GM19239 (cell line): ENCODE measurements at places on chromosomes 3 and 15.

DNA sequence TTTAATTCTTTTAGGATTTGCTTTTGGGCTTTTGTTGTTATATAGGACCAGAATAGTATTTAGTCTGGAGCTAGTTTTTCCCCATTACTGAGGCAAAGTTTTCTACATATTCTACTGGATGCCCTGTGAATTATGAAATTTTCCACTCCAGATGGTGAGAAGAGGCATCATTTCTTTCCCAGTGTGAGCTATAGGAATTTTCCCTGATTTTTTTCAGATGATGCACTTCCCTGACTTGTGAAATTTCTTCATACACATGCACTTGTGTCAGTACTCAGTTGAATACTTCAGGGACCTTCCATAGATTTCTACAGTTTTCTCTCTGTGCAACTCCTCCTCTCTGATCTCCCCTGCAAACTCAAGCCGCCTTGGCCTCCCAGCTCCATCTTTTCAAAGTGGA is 73.7 kb upstream of the SLCO2A1 start:
- no peak for DNase-seq

DNA sequence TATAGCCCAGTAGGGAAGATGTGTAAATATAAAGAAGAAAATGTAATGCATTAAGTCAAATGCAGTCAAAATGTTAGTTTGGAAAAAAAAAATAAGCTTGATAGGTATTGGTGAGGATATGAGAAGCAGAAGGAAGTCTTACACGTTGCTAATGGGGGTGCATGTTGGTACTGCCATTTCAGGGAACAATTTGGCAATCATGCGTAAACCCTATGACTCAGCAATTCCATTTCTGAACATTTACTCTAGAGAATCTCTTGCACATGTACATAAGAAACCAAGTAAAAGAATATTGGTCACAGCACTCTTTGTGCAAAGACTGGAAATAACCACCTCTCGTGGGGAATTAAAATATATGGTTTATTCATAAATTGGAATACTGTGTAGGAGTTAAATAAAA is 35.5 kb upstream of the TIMP4 start:
- DNase-seq = no peak

GRCh38 chr15:101242160-101242998 is 9.5 kb downstream of the CHSY1 start:
- peak; percentile 63 for DNase-seq

GRCh38 chr15:25616471-25616870 is 177.6 kb upstream of the UBE3A start:
- no peak for DNase-seq

DNA sequence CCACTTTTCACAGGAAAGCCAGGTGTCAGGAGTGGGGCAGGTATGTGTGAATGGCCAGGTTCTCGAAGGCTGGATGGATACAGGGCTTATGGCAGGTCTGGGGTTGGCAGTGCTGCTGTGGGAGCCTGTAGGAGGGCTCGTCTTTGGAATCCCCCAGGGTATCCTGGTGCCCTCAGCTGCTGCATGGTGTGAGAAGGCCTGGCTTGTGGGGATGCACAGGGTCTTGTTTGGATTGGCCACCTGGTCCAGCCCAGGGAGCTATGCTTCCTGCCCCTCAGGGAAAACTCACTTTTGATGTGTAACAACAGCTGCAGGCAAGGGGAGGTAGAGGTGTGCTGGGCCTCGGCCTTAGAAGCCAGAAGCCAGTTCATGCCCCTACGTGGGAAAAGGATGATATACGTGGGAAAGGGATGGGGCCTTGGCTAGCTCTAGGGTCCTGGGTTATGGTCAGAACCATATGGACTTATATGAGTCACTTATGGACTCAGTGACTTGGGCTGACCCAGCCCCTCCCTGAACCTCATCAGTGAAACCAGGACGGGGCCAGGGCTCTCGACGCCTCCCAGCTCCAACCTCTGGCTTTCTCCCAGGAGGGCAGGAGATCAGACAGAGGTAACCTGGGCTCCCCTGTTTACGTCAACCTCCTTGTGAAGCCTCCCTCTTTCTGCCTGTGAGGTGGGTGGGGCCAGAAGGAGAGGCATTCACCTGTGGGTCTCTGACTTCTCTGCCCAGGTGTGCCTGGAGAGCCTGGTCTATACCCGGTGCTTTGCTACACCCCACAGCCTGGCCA is 37.8 kb upstream of the CSPG4 start:
- no peak for DNase-seq

GRCh38 chr15:95327183-95327525 is 1003.3 kb upstream of the NR2F2 start:
- no peak for DNase-seq

GRCh38 chr3:61832375-61833229 is 271.2 kb downstream of the PTPRG start:
- DNase-seq = no peak

- DNase-seq = no peak
Measured at GRCh38 chr3:136750897-136751315, 1.3 kb downstream of the STAG1 start.

GRCh38 chr3:58023531-58023930 is 15.3 kb downstream of the FLNB start:
- no peak for DNase-seq

DNA sequence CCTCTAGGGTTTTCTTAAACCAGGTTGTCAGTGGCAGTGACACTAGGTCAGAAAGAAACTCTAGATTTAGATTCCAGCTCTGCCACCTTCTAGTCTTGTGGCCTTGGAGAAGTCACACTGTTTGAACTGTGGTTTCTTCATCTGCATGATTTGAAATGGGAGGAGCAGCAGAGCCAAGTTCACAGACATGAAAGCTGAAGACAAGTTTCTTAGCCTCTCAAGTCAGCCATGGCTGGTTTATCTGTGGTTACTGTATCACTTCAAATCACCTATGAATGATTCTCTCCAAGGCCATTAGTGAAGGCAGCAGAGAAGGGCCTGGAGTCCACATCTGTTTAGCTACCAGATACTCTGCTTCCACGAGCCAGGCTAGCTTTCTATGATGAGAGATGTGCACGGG is 15.6 kb downstream of the CLEC3B start:
- peak; percentile 25 for DNase-seq

- DNase-seq = no peak
Measured at GRCh38 chr3:100008081-100008698, 106.1 kb downstream of the FILIP1L start.

- no peak for DNase-seq
Measured at GRCh38 chr15:26983822-26984221, 12.8 kb downstream of the GABRG3 start.

- no peak for DNase-seq
Measured at GRCh38 chr3:140430494-140430893, 247.4 kb upstream of the TRIM42 start.

DNA sequence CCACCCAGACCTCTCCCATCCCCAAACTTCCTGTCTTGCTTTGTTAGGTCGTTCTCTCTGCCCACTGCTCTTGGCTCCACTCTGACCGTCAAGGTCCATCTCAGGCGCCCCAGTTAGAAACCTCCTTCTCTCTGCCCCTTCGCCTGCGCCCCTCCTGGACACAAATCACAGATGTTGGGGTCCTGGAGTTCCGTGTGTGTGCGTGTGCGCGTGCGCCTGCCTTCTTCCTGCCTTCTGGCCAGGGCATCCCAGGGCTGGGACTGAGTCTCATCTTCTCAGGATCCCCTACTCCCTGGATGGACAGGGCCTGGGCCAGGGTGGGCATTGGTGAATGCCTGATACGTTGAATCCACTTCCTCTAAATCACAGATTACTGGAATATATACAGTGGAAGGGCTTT is 869 bp downstream of the ACSBG1 start:
- no peak for DNase-seq

DNA sequence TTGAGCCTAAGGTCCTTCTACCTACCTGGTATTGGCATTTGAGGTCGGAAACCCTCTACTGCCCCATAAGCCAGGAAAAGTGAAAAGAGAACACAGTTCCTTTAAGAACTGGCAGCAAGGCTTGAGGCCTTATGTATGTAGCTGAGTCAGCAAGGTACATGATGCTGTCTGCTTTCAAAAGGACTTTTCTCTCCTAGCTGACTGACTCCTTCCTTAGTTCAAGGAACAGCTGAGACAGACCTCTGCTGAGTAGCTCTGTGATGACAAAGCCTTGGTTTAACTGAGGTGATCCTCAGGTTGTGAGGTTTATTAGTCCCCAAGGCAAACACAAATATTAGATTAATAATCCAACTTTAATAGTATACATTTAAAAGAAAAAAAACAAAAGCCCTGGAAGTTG is 45.8 kb downstream of the ADPGK start:
- no peak for DNase-seq

- no peak for DNase-seq
Measured at GRCh38 chr3:139756529-139757103, 78.8 kb upstream of the NMNAT3 start.

DNA sequence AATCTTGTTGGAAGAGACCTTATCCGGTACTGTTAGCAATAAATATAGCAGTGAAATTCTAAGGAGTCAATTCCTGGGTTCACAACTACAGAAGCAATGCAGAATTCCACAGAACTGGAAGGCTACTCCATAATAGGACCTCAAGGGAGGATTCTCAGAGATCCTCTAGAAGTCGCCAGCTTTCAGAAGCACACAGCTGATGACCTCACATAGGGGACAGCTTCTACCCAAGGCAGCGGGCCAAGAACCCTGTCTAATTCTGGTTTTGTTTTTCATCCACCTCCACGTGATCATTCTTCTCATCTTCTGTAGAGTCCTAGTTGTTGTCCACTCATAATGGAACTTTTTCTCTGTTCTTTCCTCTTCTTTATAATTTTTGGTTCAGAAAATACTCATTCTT is 99.4 kb downstream of the ERC2 start:
- DNase-seq = no peak

GRCh38 chr15:35693886-35694285 is 147.9 kb upstream of the DPH6 start:
- DNase-seq = no peak

- no peak for DNase-seq
Measured at GRCh38 chr15:87827131-87827530, 429.4 kb downstream of the NTRK3 start.

DNA sequence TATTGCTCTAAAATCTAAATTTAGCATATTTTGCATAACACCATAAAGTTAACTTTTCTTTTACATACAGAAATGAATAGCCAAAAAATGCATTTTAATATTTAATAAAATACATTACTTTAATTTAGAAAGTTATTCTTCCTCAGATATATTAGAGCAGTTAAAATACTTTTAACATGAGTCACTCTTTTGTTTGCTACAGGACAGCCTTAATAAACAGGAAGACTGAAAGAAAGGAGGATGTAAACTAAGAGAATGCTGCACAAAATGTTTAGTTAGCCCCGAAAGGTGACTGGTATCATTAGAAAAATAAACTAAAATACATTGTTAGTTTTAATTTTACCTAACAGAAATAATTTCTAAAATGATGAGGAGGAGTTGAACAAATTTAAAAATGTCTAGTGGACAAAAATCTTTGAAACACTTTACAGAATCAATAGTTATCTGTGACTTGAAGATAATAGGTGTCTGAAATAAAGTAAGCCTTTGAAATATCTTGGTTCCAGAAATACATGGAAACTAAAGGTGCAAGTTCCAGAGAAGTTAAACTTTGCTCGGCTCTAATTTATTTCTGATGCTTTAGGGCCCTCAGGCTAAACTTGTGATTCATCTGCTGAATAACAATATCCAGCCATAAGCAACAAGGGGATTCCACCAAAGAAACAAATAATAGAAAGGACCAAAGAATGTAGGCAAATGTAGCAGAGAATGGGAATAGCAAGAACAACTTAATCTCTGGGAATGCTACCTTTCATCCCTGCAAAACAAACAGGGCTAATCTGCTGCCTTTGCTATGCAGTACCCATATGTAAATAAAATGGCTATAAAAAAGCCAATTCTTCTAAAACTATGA is 138.3 kb upstream of the UBP1 start:
- no peak for DNase-seq
